ENCODE measurements at places on chromosomes 5 and 9.

DNA sequence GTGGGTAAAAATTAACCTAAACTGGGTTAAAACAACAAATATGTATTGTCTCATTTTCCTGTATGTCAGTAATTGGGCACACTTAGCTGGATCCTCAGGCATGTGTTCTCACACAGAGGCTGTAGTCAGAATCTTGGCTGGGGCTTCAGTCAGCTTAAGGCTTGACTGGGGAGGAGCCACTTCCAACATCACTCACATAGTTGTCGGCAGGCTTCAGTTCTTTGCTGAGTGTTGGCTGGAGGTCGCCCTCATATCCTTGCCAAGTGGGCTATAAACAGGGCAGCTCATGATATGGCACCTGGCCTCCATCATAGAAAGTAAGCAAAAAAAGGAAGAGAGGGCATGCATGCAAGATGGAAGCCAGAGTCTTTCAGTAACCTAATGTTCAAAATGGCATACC, 173.0 kb downstream of the GIN1 start:
- DNase-seq, result no peak

DNA sequence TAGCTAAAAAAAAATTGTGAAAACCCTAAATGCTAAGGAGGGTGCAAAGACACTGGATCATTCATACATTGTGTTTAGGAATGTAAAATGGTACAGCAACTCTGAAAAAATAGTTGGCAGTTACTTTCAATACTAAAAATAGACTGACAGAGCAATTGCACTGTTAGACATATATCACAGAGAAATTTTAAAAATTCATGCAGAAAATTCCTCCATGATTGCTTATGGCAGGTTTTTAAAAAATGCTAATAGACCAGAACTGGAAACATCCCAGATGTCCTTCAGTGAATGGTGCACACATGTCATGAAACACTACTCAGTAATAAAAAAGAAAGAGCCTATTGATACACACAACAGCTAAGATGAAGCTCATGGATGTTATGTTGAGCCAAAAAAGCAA, 349.8 kb upstream of the DAB2 start:
- no peak for DNase-seq

DNA sequence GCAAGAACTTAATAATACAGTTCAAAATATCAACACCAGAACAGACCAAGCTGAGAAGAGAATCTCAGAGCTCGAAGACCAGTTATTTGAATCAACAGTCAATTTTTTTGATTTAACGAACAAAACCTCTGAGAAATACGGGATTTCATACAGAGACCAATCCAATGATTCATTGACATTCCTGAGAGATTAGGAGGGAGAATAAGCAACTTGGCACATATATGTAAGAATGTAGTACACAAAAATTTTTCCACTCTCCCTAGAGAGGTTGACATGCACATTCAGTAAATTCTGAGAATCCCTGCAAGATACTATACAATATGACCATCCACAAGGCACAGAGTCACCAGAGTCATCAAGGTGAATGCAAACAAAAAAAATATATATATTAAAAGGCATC, 1577.3 kb upstream of the C9orf72 start:
- DNase-seq, result no peak

GRCh38 chr5:75640395-75640794, 29.1 kb downstream of the ANKDD1B start:
- peak; percentile 30 for DNase-seq

DNA sequence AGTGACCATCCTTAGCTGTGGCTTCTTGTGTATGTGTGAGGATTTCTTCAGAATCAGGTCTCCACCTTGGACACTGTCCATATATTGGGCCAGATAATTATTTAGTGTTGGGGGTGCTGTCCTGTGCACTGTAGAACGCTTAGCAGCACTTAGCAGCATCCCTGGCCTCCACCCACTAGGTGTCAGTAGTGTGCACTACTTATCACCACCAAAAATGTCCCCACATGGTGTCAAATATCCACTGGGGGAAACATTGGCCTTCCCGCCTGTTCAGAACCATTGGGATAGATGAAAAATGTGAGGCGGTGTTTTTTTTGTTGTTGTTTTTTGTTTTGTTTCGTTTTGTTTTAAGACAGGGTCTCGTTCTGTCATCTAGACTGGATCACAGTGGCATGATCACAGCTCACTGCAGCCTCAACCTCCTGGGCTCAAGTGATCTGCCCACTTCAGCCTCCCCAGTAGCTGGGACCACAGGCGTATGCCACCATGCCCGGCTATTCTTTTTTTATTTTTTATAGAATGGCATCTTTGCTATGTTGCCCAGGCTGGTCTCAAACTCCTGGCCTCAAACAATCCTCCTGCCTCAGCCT, 67.7 kb downstream of the TENT4A start:
- DNase-seq, result no peak

DNA sequence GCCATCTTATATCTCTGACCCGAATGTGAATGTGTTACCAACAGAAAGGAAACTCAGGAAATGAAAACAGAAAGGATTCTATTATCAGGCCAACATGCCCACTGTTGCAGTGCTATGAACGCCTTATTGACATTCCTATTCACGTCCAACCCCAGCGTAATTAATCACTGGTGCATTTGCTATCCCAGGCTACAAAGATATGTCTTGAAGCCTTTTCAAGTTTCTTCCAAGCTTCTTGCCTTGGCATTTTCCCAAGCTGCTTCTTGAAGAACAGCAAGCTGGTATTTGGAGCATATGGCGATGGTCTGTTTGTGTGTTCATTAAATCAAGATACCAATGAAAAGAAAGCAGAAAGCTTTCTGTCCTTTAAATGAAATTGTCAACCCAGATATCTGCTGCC, 579.2 kb upstream of the ZNF462 start:
- DNase-seq, result no peak

GRCh38 chr5:63127054-63127453, 548.4 kb downstream of the LRRC70 start:
- no peak for DNase-seq

DNA sequence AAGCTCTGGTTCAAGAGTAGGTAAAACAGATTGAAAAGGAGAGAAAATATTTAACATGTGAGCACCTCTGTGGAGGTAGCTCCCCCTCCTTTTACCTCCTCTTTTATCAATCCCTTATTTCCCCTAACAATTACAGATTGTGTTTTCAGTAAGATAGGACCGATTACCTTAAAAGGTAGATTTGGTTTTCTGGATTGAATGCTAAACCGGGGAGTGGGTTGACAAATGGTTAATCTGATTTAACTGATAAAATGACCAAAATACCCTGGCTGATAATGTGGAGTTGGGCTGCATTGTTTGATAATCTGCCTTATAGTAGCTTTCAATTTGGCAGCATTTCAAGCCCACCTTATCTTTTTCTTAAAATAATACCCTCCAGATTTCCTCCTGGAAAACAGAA, 83.9 kb downstream of the EGFLAM start:
- DNase-seq, result no peak

- DNase-seq, result no peak
These were observed 290.5 kb upstream of the TAS2R1 start for GRCh38 chr5:9920697-9921096.

DNA sequence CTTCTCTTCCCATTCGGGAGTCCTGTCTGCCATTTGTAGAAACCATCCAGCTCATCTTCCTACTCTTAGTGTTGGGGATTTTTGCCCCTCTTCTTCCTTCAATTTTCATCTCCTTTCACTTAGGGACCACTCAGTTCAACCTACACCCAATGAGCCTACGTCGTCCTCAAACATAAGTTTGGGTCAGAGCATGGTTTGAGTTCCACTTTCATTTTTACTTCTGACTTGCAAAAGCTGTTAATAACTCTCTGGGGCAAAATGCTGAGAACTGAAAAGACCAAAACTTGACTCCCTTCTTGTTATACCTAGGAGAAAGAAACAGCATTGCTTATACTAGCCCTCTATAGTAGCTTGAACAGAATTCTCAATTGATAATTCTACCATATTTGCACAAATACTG, 381.5 kb upstream of the MPDZ start:
- no peak for DNase-seq

DNA sequence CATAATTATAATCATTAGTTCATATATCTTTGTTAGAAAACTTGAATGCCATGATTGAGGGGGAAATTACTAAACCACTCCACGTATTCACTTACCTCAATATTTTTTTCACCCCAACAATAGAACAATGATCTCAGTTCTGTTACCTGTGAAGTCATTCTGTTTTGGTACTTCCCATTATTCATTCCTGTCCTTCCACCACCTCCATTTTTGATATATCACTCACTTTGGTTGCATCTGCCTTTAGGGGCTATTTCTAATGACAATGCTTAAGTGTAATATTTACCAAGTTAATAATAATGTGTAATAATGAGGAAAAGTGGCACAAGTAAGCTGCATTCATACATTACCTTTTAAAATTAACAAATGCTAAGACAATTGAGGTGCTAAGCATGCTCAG, 218.4 kb downstream of the SPATA31D1 start:
- DNase-seq, result no peak

DNA sequence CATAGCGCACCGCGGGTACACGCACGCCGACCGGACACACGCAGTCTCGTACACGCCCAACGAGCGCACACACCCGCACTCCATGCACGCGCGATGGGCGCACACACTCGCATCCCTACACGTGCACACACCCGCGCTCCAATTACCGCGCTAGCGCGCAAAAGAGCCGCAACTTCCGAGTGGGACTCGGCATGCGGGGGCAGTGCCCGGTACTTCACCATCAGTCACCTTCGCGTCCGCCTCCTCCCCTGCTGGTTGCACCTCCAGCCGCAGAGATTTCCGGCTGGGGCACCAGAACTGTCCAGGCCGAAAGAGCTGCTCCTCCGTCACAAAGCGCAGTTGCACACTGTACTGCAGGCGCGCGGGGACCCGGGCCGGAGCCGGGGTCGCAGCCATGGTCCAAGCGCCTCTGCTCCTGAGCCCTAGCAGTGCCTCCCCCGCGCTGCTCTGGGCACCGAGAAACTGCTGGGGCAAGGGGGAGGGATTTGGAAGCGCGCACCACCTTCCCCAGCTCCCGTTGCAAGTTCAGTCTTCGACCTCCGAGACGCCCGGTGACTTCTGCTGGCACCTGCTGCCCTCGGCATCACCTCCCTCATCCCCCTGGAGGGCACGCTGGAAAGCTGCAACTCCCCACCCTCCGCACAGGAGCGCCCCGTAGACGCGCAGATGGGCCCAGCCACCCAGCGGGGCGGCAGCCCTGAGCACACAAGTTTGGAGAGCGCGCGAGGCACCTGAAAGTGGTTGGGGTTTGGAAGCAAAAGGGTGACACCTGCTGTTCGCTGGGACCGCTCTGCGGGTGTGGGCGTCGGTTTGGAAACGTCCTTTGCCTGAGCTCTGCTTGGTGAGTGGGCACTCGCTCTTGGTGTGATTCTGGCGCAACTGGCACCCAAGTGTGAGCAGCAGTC, 337.4 kb upstream of the PUM3 start:
- no peak for DNase-seq

DNA sequence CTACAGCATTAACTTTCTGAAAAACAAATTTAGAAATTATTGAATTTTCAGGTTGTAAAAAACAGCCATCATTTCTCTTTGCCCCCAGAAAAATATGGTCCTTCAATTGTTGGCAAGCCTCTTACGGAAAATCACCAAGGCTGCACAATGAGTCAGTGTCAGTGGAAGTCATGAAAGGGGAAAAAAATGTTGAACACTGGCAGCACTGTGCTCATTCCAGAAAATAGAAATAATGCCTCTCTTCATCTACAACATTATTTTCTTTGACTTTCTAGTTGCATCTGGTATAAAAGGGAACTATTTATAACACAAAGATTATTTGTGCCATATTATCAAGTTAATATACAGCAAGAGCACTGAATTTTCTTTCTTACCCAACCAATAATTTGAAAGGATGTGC, 26.7 kb upstream of the STK32A start:
- no peak for DNase-seq

Data from AG09319 (cell line).